ENCODE measurements at places on chromosomes 5 and 9.
A peak's percentile ranks its signal among the peaks of the same experiment; 100 is the strongest.

- no peak overlapping the region for H3K27ac ChIP-seq
- H3K4me1 ChIP-seq = peaks cover 28% of the 10 kb centered on the region
- H3K4me3 ChIP-seq = no peak overlapping the region
- no peaks in the 10 kb centered on the region for H3K27me3 ChIP-seq
- DNase-seq = peak; percentile 61
- no peaks in the 10 kb centered on the region for H3K36me3 ChIP-seq
Measured at GRCh38 chr9:99264070-99264680, 42.1 kb downstream of the SEC61B start.

- no peaks in the 10 kb centered on the region for H3K27me3 ChIP-seq
- no peaks in the 10 kb centered on the region for H3K36me3 ChIP-seq
- H3K4me1 ChIP-seq = no peaks in the 10 kb centered on the region
- H3K4me3 ChIP-seq = no peak overlapping the region
Measured at GRCh38 chr9:30713243-30713642, 1671.2 kb upstream of the ACO1 start.

- DNase-seq = no peak
- no peak overlapping the region for H3K4me3 ChIP-seq
- H3K36me3 ChIP-seq = no peaks in the 10 kb centered on the region
- H3K27ac ChIP-seq = no peak overlapping the region
- no peaks in the 10 kb centered on the region for H3K4me1 ChIP-seq
Measured at GRCh38 chr5:124089578-124089977, 577.6 kb downstream of the CSNK1G3 start.

DNA sequence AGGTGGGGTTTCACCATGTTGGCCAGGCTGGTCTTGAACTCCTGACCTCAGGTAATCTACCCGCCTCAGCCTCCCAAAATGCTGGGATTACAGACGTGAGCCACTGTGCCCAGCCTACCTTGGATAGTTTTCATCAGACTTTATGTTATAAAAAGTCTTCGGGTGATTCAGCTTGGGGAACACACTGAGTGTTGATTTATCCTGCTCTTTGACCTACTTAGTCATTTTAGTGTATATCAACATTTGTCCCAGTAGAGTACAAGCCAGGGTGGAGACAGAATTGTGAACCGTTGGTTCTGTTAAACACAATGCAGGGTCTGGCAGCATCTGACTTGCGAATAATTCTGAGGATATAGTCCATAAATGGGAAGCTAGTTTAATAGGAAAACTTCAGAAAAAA, 39.7 kb downstream of the NFX1 start:
- no peak overlapping the region for H3K27ac ChIP-seq
- H3K36me3 ChIP-seq = peaks cover 54% of the 10 kb centered on the region
- no peaks in the 10 kb centered on the region for H3K27me3 ChIP-seq
- H3K4me1 ChIP-seq = no peaks in the 10 kb centered on the region
- H3K4me3 ChIP-seq = no peak overlapping the region

- no peaks in the 10 kb centered on the region for H3K27me3 ChIP-seq
- H3K36me3 ChIP-seq = no peaks in the 10 kb centered on the region
- DNase-seq = no peak
- no peak overlapping the region for H3K27ac ChIP-seq
- H3K4me1 ChIP-seq = no peaks in the 10 kb centered on the region
Measured at GRCh38 chr9:7636838-7637467, 162.6 kb downstream of the DMAC1 start.

GRCh38 chr5:134656690-134657089, 8.1 kb downstream of the SEC24A start:
- no peak for DNase-seq
- no peak overlapping the region for H3K27ac ChIP-seq
- H3K4me3 ChIP-seq = no peak overlapping the region
- H3K36me3 ChIP-seq = peaks cover 10% of the 10 kb centered on the region
- H3K4me1 ChIP-seq = peaks cover 20% of the 10 kb centered on the region

DNA sequence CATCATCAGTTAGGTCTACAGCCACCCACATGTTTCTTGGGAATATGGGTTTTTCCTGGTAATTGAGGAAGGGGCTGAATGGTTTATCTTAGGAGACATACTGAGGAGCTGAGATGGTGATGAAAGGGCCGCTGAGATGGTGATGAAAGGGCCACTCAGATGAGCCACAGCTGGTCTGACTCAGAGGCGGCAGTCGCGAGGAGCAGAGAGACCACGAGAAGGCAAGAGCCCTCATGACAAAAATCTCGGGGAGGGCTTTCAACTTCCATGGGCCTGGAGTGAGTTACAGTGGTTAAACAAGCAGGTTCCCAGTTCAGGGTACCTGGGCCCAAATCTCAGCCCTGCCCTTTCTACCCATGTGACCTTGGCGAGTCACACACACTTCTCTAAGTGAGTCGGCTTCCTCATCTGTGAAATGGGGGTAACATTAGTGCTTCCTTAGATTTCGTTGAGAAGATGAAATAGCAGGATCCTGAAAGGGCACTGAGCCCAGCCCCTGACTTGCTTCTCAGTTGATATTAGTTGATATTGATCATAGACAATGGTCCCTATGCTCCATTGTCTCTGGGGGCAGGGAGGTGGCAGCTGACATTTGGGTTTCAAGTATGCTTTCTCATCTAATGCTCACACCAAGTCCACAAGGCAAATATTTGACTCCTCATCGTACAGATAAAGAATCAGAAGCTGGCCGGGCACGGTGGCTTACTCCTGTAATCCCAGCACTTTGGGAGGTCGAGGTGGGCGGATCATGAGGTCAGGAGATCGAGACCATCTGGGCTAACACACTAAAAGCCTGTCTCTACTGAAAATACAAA, 169.5 kb downstream of the RGS3 start:
- H3K4me3 ChIP-seq = no peak overlapping the region
- H3K36me3 ChIP-seq = no peaks in the 10 kb centered on the region
- DNase-seq = peak; percentile 69
- no peak overlapping the region for H3K27ac ChIP-seq
- peaks cover 10% of the 10 kb centered on the region for H3K27me3 ChIP-seq
- H3K4me1 ChIP-seq = peaks cover 6% of the 10 kb centered on the region
